Uterine smooth muscle cell (primary cell): ENCODE measurements at places on chromosomes 12 and 14. TPM values are rescaled to one million over a fixed set of nuclear protein-coding genes. Genes with fewer than 3 reads are reported as not detected.

The NR1H4 gene
- not detected in 2 replicates for total RNA-seq

The CLECL1 gene
- total RNA-seq, result not detected in 2 replicates

The SLC6A15 gene
- 47.1 and 78.4 TPM in 2 replicates for total RNA-seq

The BICDL1 gene
- 0.11 and 0.25 TPM in 2 replicates for total RNA-seq

The OR4K17 gene
- not detected in 2 replicates for total RNA-seq

The STON2 gene
- total RNA-seq, result 0.87 and 2.7 TPM in 2 replicates

The GPRC5A gene
- total RNA-seq, result 15.6 and 25.2 TPM in 2 replicates

The LTB4R2 gene
- total RNA-seq, result 3.7 and 3.8 TPM in 2 replicates

The RNASE7 gene
- total RNA-seq, result not detected in 2 replicates

The SLCO1C1 gene
- not detected in 2 replicates for total RNA-seq

The ENO2 gene
- total RNA-seq, result 29.0 and 38.4 TPM in 2 replicates

The LRIG3 gene
- total RNA-seq, result 33.5 and 40.7 TPM in 2 replicates

The PCED1B gene
- total RNA-seq, result 0.66 and 0.87 TPM in 2 replicates

The MYF5 gene
- not detected in 2 replicates for total RNA-seq

The GALNT4 gene
- 18.2 and 21.6 TPM in 2 replicates for total RNA-seq

The CLEC2D gene
- 3.1 and 5.4 TPM in 2 replicates for total RNA-seq

The ADGRD1 gene
- 0.11 and 1.1 TPM in 2 replicates for total RNA-seq

The GABARAPL1 gene
- total RNA-seq, result 23.5 and 55.2 TPM in 2 replicates

The ACVRL1 gene
- 9.8 and 12.5 TPM in 2 replicates for total RNA-seq

The TMEM52B gene
- not detected in 2 replicates for total RNA-seq

The MTRFR gene
- 12.9 and 16.1 TPM in 2 replicates for total RNA-seq

The DCAF11 gene
- total RNA-seq, result 56.0 and 64.2 TPM in 2 replicates

The KCNJ8 gene
- 9.6 and 15.5 TPM in 2 replicates for total RNA-seq

The KRT6C gene
- not detected in 2 replicates for total RNA-seq

The TPPP2 gene
- not detected in 2 replicates for total RNA-seq

The GPRC5D gene
- total RNA-seq, result not detected in 2 replicates

The HOXC6 gene
- 0.11 TPM in 1 of 2 replicates, not detected in the other for total RNA-seq

The PLEKHD1 gene
- under 0.01 TPM in 2 replicates for total RNA-seq

The ACOT6 gene
- 0.12 TPM in 1 of 2 replicates, not detected in the other for total RNA-seq

The OR5AU1 gene
- total RNA-seq, result not detected in 2 replicates

The INTS13 gene
- total RNA-seq, result 44.7 and 48.5 TPM in 2 replicates

The IL26 gene
- not detected in 2 replicates for total RNA-seq

The PNP gene
- 39.4 and 48.6 TPM in 2 replicates for total RNA-seq

The KRT86 gene
- total RNA-seq, result under 0.01 TPM in 1 of 2 replicates, not detected in the other

The FBLN5 gene
- 25.0 and 47.2 TPM in 2 replicates for total RNA-seq

The DYRK4 gene
- 39.4 and 52.4 TPM in 2 replicates for total RNA-seq
